Ecto neural progenitor cell (in vitro differentiated cells): ENCODE measurements at places on chromosomes 11 and 22.

- DNase-seq = no peak
These were observed 11.6 kb downstream of the SLC37A2 start for GRCh38 chr11:125074511-125075241.

- DNase-seq = no peak
These were observed 52.0 kb upstream of the MPEG1 start for GRCh38 chr11:59264736-59265135.

- DNase-seq = no peak
These were observed 54.1 kb upstream of the BDNF start for GRCh38 chr11:27754035-27755017.

DNA sequence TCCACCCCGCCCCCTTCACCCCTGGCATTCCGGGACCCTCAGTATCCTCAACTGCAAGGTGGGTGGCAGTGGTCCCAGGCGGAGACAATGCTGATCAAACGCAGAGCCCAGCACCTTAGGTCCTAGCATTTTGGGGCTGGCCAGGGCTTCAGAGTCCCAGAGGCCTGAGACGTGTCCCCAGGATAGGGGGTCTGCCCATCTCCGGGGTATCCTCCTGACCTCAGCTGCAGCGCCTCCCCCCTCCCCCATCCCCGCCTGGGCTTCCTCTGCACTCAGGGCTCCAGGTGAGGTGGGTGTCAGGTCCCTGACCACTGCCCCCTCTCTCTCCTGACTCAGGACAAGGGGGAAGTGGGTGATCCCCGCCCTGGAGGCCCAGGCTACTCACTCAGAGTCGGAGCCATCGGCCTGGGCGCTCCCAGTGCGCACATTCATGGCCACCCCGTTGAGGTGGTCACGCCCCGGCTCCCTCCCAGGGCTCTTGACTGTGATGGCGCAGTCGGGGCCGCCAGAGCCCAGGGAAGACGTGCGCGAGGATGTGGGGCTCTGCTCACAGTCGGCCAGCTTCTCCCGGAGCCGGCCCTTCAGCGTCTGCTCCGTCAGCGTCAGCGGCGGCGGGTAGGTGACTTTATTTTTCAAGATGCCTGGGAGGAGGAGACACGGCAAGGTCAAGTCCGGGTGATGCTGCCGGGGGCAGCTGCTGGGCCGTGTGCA, 28.3 kb downstream of the TRMU start:
- DNase-seq = no peak

GRCh38 chr11:43234881-43235280, 76.9 kb upstream of the API5 start:
- DNase-seq = no peak

DNA sequence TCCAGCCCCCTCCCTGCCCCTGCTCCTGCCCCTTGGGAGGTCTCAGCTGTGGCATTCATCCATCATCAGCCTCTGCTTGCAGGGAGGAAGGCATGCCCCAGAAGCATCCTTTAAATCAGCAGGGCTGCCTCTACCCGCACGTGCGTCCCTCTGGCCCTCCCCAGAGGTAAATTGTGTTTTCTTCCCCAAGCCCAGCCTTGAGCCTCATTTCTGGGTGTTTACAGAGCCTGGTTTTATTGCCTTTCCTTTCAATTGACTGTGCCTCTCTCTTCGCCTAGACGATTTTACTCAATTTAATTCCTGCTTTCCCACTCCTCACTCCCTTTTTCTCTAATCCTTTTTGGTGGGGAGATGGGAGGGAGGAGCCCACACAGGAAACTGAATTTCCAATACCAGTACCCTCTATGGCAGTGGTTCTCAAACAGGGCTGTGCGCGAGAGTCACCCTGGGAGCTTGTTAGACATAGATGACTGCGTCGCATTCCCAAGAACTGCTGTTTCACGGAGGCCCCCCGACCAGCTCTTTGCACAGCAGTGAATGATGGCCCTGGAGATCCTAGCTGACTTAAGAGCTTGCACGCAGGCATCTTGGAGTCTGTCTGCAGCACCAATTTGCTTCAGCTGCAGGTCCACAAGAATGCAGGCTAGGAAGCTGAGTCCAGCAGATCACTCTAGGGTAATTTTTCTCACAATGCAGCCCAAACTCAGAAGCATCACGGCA, 15.1 kb upstream of the OAF start:
- DNase-seq = no peak

GRCh38 chr11:65213322-65214211, 31.8 kb downstream of the CAPN1 start:
- no peak for DNase-seq

DNA sequence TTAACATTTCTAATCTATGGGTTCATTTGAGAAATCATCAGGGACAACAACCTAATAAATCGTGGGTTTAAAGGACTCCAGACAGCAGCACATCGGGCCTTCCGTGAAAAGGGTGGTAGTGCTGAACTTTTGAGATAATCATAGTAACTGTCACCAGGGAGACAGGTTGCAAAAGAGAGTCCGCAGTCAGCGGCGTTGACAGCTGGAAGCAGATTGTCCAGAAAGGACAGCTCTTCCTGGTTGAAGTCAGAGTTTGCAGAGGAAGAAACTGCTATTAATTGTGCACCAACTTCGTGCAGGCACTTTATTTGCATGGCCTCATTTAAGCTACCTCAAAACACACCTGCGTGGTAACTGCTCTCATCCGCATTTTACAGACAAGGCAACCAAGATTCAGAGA, 20.5 kb upstream of the ISX start:
- no peak for DNase-seq

- no peak for DNase-seq
These were observed 9.2 kb downstream of the OR8B4 start for GRCh38 chr11:124415356-124415923.

DNA sequence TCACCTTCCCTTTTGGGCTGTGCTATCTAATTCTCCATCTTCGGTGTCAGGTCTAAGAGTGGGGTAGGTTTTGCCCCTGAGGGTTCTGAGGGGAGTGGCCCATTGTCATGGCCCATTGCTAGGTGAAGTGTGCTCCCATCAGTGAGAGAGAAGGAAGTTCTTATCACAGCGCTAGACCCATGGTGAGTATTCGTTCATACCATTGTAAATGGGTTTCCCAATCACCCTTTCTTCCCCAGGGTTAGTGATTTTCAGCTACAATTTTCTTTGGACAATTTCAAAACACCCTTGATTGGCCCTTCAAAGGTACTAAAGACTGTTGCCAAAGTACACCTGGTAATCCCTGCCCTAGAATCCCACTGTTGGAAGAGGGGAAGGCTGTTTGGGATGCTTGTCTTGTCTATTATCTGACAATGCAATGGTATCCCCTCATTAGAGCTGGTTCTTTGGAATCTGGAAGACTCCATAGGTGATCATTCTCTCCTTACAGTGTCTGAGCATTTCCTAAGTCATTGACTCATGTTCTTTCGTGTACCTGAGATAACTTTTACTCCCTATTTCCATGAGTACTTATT, 20.2 kb downstream of the MPEG1 start:
- no peak for DNase-seq

DNA sequence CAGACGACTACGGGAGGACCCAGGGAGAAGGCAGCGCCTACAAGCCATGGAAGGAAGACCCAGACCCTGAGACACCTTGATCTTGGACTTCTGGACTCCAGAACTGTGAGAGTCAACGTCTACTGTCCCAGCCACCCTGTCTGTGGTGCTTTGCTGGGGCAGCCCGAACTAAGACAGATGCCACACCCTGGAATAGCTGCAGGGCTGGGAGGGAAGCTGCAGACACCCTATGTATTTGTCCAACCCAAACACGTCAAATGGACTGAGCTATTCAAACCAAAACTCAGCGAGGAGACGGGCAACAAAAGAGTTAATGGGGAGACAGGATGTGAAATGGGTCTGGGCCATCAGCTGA, 169.3 kb downstream of the CTTN start:
- no peak for DNase-seq

DNA sequence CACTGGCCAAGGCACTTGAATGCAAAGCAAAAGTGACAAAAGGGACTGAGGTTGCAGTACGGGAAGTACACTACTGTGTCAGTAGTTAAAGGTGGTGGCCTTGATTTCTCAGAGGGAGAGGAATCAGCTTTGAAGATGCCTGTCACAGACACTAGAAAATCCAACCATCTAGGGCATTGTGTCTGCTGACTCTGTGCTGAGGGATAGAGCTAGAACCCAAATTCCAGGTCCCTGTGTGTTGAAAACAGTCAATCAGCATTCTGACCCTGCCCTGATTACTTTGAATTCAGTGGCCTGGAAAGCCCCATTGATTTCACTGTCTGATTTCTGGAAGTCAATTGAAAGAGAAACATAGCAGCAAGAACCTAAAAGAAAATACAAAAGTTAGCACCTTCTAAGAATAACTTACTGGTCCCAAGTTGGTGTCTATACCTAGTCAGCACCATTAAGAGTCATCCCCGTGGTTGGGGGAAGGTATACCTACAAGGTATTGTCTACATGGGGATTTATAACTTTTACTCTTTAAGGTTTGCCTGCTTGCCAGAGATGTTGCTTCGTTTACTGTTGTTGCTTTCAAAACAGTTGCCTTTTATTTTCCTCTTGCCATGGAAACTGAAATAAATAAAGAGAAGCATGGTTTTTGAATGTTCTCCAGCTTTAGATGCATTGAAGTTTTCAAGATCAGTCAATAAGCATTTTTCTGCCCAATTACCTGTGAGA, 97.3 kb downstream of the PDHX start:
- DNase-seq = no peak

GRCh38 chr11:61967924-61968757, 707 bp upstream of the FTH1 start:
- peak; percentile 71 for DNase-seq

DNA sequence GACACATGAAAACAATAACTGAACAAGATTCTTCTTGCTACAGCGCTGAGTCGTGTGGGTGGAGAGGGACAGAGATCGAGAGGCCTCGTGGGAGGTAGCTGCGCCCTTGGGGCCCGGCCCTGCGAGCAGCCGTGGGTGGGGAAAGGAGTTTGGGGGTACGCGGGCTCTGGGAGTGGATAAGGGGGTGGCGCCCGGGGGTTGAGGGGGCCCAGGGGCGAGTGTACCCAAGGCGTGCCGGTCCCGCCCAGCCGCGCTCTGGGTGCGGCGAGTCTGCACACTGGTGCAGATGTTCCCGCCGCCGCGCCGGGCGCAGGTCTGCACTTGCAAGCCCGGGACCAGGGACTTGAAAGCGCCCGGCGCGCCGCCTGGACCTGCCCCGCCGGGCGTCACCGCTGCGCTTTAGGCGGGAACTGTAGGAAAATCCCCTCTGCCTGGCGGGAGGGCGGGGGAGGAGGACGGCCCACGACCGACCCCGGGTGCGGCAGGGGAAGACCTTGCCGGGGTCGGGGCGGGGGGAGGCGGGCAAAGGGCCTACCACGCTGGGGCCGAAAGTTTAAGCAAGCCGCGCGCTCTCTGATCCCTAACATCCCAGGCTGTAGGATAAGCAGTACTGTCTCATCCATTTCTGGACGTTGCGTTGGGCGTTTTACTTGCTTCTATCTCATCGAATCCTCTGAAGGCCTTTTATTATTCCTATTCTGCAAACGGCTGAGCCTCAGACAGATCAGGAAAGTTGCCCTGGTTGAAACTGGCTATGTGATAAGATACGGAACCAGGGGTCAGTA, 1.4 kb upstream of the KREMEN1 start:
- peak; percentile 83 for DNase-seq

DNA sequence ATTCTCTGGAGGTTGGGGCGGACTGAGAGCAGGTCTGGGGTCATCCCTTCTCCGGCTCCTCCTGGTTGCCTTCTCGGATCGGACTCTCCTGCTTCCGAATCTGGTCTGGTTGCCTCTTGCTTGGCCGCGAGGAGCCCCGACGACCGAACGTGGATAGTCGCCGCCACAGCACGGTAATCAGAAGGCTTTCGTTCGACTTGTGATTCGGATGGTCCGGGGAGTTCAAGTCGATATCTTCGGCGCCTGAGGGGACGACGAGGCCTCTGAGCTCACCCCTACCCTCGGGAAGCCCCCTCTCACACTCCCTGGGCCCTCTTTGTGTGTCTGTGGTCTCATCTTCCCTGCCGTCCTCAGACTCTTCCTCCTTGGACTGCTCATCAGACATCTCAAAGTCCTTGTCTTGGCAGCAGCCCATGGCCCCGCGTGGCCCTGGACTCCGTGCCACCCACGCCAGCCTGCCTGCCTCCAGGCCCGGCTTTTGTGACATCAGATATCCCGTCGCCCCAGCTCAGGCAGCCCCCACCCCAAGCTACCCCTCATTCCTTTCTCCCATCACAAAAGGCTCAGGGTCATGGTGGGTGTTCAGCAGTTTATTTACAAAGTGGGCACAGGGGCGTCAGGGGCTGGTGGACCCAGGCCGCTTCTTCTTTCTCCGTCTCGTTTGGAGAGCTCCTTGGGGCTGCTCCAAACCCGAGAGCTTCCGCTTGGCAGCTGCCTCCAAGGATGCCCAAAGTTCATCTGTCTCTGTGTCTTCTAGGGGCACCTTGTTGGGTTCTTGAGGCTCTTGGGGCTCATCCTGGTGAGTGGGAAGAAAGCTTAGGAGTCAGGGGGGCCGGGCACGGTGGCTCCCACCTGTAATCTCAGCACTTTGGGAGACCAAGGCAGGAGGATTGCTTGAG, at the start of gene TEX54:
Gene TEX54 (minus strand): TSS at position 506 of the 899 bp plus-strand sequence.
- DNase-seq = no peak

DNA sequence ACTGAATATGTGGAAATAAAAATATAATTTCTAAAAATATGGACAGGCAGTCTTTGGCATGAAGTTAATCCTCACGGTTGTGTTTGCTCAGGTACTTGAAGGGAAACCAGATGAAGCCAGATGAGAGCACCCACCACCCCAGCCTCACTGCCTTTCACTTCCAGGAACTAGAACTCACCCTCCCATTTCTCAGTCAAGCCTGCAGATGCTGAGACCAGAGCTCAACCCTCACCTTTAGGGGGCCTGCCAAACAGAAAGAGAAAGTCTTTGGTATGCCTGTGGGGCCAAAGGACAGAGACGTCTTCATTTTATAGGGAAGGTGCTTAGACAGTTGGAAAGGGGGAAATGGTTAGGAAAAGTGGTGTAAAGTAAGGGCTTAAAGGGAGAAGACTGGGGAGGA, 252.8 kb upstream of the PLET1 start:
- no peak for DNase-seq

GRCh38 chr22:49626361-49627216, 201.1 kb downstream of the BRD1 start:
- DNase-seq = no peak

GRCh38 chr22:43421914-43422615, 10.3 kb downstream of the MPPED1 start:
- no peak for DNase-seq

DNA sequence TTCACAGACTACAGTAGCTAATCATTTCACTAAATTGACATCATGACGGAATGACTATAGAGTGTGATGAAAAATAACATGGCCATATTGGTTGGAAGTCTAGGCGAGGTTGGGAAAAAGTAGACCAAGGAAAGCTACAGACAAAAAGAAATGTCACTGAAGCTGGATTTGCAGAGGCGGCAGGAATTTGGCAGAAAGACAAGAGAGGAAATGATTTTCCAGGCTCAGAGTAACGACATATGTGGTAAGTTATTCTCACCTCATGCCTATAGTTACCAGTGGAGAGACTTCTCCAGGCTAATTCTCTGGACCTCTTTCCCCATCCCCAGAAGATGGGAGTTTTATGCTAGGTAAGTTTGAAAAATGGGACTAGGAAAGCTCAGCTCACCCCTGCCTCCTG, 1005.8 kb upstream of the CCDC90B start:
- no peak for DNase-seq

- DNase-seq = no peak
These were observed 27.2 kb downstream of the TBX1 start for GRCh38 chr22:19787849-19788141.
